ENCODE measurements at places on chromosomes 4 and X. TPM values are rescaled to one million over a fixed set of nuclear protein-coding genes. Genes with fewer than 3 reads are reported as not detected.

The HERC6 gene
- total RNA-seq: 2.8 TPM

The SYTL5 gene
- 67.0 TPM for total RNA-seq

The MSX1 gene
- total RNA-seq: 4.5 TPM

The STK26 gene
- 23.8 TPM for total RNA-seq

The CTAG2 gene
- 1.0 TPM for total RNA-seq

The CXCR3 gene
- total RNA-seq: not detected

The ZBTB49 gene
- total RNA-seq: 5.8 TPM

The LONRF3 gene
- 2.4 TPM for total RNA-seq

The TRIML2 gene
- total RNA-seq: not detected

The DSPP gene
- total RNA-seq: not detected

The RTL5 gene
- 0.29 TPM for total RNA-seq

The RAB40A gene
- total RNA-seq: 0.05 TPM

The ACOT9 gene
- total RNA-seq: 48.3 TPM

The NMU gene
- not detected for total RNA-seq

The CCKAR gene
- not detected for total RNA-seq

The GAGE12F gene
- 0.66 TPM for total RNA-seq

The TBC1D9 gene
- 9.7 TPM for total RNA-seq

The IL15 gene
- total RNA-seq: 0.13 TPM

The CDX4 gene
- not detected for total RNA-seq

The ADGRG4 gene
- not detected for total RNA-seq

The QDPR gene
- total RNA-seq: 55.5 TPM

The UGT8 gene
- total RNA-seq: 7.4 TPM

The ADH1A gene
- total RNA-seq: not detected

Measured in SK-MEL-5 (cell line).